NCI-H1436 treated with DMSO at 0.1 percent for 48 hours (cell line): ENCODE measurements at places on chromosomes 5 and 9.

DNA sequence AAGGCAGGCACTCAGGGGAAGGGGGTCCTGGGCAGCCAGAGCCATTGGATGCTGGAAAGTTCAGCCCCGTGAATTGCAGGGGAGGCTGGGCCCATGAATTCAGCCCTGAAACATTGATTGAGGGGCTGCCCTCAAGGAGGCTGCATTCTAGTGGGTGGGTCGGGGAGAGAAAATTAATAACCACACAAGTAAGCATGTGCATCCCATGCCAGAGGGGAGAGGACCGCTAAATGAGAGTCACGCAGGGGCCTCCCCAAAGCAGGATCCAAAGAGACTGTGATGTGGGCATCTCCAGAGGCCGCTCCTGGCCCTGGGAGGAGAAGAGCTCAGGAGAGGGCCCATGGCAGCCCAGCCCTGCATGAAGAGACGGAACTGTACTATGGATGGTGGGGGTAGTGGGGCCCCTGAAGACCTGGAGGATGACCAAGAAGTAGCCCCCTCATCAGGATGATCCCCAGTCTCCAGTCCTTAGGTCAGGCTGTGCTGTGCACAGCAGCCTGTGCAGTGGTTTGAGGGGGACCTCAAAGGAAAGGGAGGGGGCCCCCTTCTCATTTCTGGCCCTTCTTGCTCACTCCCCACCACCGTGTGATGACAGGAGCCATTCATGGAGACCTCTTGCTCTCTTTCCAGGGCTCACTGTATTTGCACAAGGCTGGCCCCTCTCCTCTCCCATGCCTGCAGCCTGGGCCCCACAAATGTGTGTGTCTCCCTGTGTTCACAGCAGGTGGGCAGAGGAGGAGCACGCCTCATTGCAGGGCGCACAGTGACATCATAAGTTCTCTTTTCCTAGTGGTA, 233.6 kb upstream of the IRX1 start:
- DNase-seq = no peak

- no peak for DNase-seq
These were observed 302.2 kb upstream of the VLDLR start for GRCh38 chr9:2319421-2319820.

DNA sequence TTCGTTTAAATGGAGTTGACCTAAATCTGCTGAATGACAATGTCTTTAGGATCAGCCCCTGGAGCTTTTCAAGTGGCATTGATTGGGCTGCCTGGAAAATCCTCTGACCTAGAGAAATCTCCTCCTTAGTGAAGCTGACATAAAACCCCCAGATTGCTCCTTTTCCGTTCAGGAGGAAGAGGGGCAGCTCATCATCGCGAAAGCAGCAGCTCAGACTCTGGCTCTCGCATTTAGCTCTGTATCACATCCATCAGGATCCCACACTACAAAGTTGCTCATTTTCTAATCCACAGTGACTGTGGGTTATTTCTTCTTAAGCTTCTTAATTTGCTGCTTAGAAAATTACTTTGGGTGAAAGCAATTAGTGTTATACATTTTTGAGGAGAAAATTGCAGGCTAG, 373.7 kb downstream of the ENC1 start:
- DNase-seq = no peak

- DNase-seq = no peak
These were observed 40.7 kb downstream of the SYK start for GRCh38 chr9:90842176-90842777.

DNA sequence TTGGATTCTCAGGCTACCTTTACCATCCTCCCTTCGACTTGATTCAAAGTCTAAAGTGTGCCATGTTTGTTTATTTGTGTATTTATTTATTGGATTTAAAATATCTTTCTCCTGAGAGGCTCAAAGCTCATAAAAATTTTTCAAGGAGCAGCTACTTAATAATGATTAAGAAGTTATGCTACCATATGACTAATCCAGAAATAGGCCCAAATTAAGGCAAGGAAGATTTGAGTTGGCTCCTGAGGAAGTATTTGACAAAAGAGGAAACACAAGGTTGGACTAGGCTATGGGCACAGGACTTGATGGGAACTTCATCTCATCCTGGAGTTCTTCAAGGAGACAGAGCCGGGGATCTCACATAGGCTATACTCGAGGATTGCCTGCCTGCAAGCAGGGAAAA, 22.4 kb upstream of the PPP2CA start:
- no peak for DNase-seq

- DNase-seq = no peak
These were observed 2.1 kb upstream of the TPM2 start for GRCh38 chr9:35691757-35692301.
